ENCODE measurements at places on chromosomes 6 and 20.

- DNase-seq: no peak
Measured at GRCh38 chr6:9732056-9732455, 682.8 kb downstream of the TFAP2A start.

DNA sequence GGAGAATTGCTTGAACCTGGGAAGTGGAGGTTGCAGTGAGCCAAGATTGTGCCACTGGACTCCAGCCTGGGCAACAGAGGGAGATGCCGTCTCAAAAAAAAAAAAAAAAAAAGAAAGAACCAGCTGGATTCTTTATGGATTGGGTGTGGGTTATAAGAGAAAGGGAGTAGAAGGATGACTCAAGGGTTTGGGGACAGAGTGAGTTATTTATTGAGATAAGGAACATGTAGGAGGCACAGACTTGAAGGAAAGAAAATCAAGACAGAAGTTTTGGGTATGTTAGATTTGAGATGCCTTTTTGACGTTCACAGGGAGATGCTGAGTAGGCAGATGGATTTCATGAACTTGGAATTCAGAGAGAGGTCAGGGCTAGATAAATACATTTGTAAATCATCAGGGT lies 47.6 kb downstream of the KIZ start:
- no peak for DNase-seq

- no peak for DNase-seq
Measured at GRCh38 chr6:6332811-6333244, 12.4 kb upstream of the F13A1 start.

GRCh38 chr20:4926531-4927156 lies 74.7 kb downstream of the SLC23A2 start:
- DNase-seq: no peak

DNA sequence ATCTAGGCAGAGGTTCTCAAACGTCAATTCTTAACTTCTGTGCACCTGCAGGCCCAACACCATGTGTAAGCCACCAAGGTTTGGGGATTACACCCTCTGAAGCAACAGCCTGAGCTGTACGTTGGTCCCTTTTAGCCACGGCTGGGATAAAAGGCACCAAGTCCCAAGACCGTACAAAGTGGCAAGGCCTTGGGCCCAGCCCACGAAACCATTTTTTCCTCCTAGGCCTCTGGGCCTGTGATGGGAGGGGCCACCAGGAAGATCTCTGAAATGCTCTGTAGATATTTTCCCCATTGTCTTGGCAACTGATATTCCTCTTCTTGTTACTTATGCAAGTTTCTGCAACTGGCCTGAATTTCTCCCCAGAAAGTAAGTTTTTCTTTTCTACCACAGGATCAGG lies 4.5 kb upstream of the FAM184A start:
- no peak for DNase-seq

GRCh38 chr6:124599656-124600055 lies 362.6 kb upstream of the RNF217 start:
- DNase-seq: no peak

- DNase-seq: no peak
Measured at GRCh38 chr6:4381381-4381780, 246.0 kb upstream of the ECI2 start.

- no peak for DNase-seq
Measured at GRCh38 chr20:7416382-7416781, 523.9 kb downstream of the HAO1 start.

DNA sequence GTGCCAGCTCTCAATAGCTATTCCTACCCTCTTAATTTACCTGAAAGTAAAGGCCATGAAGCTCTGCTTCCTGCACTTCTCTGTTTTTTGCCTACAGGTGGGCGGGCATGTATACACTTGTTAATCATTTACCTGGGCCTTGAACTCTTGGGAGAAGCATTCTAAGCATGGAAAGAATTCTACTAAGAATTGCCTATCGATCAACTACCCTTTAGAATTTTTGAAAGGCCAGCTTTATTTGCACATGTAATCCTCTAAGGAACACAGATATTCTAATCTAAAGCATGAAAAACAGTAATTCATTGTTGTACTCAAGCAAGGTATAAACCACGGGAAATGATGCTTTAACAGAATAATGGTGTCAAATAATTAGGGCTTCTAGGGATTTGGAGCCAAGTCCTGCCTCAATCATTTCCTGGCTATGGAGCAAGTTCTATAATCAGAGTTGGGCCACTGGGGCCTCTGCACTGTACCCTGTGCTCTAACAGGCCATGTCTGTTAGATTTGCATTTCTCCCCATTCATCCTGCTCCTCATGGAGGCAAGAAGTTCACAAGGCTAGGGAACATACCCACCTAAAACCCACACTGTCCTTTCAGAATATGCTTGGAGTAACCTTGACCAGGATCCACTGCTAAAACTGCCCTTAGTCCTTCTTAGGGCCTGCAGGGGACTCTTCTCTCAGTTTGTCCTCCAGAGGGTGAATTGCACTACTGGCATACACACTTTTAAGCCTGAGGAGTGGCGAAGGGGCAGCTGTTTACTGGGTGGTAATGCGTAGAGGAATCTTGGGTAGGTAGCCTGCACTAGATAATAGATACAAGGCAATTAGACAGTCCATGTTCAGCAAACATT lies 276.4 kb upstream of the JAG1 start:
- DNase-seq: no peak

DNA sequence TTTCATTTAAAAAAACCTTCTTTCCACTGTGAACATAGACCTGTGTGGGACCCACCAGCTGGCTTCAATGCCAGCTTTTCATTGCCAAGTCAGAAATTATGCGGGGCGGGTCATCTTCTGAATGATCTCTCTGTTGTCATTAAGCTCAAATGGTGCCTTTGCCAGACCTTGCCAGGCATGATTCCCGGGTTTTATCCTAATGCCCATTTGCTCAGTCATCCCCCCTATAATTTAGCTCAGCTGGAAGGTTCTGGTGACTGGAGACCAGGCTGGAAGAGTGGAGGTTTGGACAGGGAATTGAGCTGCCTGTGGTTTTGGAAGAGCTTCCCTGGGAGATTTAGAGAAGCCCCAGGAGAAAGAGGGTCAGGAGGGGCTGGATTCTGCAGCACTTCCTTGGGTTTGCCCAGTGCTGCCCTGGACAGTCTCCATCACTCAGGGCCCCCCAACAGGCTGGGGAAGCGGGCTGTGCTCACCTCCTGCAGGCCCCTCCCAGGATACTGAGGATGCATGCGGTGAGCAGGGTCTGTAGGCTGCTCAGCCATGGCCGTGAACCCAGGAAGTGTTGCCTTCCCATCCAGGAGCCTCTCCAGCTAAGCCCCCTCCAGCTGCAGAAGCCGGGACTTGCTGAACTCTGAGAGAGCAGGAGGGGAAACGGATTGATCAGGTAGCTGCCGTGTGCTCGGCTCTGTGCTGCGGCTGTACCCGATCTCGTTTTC lies 273.0 kb downstream of the CDH4 start:
- no peak for DNase-seq

DNA sequence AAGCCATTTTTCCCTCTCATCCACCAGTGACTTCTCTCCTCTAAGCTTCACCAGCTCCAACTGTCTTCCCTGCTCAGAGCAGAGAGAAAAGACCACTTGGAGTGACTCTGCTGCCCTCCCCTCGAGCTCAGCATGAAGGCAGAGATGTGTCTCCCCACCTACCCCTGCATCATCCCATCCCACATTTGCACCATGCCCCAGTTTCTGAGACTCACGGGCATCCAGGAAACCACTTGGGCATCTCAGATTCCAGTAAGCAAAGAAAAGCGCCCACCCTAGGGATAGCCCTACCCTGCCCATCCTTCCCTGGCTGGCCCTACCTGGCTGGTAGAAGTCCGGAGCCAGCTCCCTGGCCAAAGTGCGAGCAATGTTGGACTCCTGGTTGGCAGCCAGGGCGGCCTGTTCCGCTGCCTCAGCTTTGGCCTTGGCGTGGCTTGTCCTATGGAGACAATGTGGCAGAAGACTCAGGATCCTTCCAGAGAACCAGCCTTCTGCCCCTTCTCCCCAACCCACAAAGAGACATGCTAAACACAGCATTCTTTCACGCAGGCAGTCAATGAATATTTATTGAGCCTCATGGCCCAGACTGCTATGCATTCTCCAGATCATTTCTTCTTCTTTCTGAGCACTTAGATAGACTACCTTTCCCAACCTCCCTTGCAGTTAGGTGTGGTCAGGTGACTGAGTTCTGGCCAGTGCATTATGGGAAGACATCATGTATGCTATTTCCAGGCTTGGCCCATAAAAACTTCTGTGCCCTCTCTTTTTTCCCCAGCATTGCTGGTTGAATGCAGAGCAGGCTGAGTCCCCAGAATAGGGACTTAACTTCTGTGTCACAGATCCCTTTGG lies 68.6 kb downstream of the JPH2 start:
- DNase-seq: no peak

DNA sequence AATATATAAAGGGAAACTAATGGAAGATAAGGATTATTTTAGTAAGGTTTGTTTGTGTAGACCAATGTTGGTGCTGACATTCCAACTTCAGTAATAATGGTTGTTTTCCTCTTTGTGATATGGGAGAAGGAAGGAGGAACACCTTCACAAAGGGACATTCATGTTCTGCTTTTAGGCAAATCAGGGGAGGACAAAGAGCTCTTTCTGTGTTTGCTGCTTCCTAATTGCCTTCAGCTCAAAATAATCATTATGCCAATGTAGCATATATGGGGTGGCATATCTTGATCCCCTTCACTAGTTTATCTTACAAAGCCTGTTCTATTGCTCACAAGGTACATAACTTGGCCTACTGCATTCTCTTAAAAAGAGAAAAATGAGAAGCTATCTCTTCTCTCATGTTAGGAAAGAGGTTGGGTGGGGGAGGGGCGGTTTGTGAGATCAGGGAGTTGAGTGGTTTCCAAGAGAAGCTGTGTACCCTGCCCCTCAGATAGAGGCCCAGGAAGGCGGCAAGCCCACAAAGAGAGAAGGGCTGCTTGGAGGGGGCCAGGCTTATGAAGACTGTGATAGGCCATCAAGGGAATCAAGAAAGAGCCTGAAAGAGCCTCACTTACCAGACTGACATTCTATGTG lies 4.7 kb upstream of the ADGRG6 start:
- DNase-seq: no peak

DNA sequence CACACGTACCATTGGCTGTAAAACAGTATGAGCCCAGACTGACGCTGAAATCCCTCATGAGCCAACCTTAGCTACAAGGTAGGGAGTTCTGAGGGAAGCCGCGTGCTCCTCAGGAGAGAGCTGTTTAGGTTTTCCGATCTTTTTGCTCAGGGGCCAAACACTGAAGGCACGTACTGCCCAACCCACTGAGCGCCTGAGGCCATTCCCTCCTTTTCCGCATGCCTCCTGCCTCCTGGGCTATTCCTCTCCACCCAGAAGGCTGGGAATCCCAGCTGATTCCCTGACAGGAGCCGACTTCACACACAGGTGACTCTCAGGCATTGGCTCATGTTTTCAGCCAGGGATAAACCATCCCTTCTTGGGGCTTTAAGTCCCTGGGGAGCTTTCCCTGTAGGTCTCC lies 5.4 kb upstream of the FAM83D start:
- no peak for DNase-seq

- peak; percentile 73 for DNase-seq
Measured at GRCh38 chr20:47274401-47275108, 81.9 kb downstream of the ZMYND8 start.

- no peak for DNase-seq
Measured at GRCh38 chr20:25030007-25030648, 27.8 kb downstream of the ACSS1 start.

DNA sequence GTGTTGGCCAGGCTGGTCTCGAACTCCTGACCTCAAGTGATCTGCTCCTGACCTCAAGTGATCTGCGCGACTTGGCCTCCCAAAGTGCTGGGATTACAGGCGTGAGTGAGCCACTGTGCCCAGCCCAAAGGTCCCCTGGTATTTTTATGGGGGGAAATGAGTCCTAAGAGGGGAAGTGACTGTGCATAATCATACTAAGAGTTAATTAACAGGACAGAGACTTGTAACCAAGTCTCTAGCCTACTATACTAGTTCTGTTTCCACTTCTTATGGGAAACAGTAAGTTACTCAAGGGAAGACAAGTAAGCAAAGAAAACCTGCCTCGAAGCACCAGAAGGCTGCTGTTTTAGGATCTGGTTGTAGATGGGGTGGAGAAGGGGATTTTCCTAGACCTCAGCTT lies 27.9 kb downstream of the TCF15 start:
- no peak for DNase-seq

GRCh38 chr6:17349427-17349826 lies 44.0 kb upstream of the CAP2 start:
- no peak for DNase-seq

GRCh38 chr20:32789896-32790750 lies 27.9 kb downstream of the DNMT3B start:
- peak; percentile 12 for DNase-seq

DNA sequence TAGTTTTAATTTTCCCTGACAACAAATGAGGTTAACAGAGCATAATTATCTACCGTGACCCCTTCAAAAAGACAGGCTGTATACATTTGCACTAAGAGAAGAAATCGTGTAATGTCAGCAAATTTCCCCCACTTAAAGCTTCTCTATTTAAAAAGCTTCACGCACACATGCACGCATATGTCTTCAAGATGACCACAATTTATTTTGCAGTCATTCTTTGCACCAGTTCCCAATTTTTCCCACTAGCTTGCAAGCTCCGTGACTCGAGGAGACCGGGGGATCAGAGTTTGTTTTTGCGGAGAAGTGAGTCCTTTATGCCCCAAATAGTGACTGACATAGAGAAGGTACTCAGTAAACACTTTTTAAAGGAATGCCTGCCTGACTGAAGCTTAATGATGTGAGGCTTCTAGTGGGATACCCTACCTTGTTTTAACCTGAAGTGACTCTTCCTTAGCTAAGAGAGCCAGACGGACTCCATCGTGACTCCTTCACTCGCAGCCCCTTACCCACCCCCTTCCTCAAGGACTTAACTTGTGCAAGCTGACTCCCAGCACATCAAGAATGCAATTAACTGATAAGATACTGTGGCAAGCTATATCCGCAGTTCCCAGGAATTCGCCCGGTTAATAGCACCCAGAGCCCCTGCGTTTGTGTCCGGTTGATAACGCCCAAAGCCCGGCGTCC lies 9.3 kb upstream of the NQO2 start:
- no peak for DNase-seq

GRCh38 chr6:167298127-167298526 lies 7.0 kb downstream of the UNC93A start:
- no peak for DNase-seq

GRCh38 chr20:44073011-44073674 lies 113.8 kb downstream of the JPH2 start:
- no peak for DNase-seq
